ENCODE measurements at places on chromosomes 5 and 9.
A peak's percentile ranks its signal among the peaks of the same experiment; 100 is the strongest.

DNA sequence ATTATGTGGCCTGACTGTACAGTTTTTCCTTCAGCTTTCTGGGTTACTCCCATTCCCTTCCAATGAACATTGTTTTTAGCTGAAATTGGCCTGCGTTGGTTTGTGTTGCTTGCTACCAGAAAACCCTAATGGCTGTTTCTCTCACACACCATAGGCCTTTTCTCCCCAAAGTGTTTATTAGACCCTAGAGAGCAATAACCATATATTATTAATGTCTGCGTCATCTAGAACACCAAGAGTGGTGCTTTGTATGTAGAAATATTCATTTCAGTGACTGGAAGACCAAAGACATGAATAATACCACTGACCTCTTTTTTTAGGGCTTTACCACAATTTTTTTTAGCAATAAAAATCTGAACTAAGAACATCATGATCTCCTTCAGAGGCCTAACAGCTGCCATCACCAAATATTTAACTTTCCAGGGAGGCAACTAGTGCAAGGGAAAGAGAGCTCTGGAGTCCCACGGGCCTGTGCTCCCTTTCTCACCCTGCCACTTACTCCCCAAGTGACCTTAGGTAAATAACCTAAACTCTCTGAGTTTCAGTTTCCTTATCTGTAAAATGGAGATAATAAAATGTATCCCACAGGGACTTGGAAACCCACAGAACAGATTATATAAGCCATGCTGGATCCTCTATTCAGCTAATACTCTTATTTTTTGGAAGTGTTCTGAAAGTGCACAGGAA, 201.9 kb upstream of the ISL1 start:
- no peak overlapping the region for H3K27ac ChIP-seq
- H3K36me3 ChIP-seq = no peaks in the 10 kb centered on the region
- no peak overlapping the region for H3K4me3 ChIP-seq
- peaks cover 14% of the 10 kb centered on the region for H3K4me1 ChIP-seq
- DNase-seq = no peak
- peaks cover 11% of the 10 kb centered on the region for H3K27me3 ChIP-seq

- no peaks in the 10 kb centered on the region for H3K36me3 ChIP-seq
- H3K4me3 ChIP-seq = peak overlapping the region; percentile 98
- H3K27me3 ChIP-seq = peaks cover 21% of the 10 kb centered on the region
- H3K4me1 ChIP-seq = peaks cover 25% of the 10 kb centered on the region
- DNase-seq = peak; percentile 91
- no peak overlapping the region for H3K27ac ChIP-seq
Observed at GRCh38 chr5:116576053-116576713, 1.6 kb upstream of the SEMA6A start.

GRCh38 chr5:141707510-141707909, 25.5 kb upstream of the ARAP3 start:
- no peak for DNase-seq
- H3K4me1 ChIP-seq = peaks cover 12% of the 10 kb centered on the region
- no peak overlapping the region for H3K27ac ChIP-seq
- no peak overlapping the region for H3K4me3 ChIP-seq

DNA sequence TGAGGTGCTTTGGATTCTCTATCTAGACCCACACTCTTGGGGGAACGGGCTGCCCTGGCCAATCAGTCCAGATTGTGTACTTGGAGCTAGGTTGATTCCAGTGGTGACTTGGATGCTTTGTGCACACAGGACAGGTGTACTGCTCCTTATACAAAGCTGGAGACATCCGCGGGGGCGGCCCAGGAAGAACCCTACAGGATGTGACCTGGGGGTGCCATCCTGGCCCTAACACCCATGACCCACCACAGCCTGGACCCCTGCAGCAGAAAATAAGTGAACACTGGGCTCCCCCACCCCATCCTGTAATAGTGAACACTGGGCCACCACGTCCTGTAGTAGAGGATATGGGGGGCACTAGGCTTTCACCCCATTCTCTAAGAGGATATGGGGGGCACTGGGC, 12.1 kb upstream of the PLEKHG4B start:
- H3K4me1 ChIP-seq = peaks cover 47% of the 10 kb centered on the region
- H3K36me3 ChIP-seq = no peaks in the 10 kb centered on the region
- no peak for DNase-seq
- no peak overlapping the region for H3K27ac ChIP-seq
- peaks cover 58% of the 10 kb centered on the region for H3K27me3 ChIP-seq
- no peak overlapping the region for H3K4me3 ChIP-seq

DNA sequence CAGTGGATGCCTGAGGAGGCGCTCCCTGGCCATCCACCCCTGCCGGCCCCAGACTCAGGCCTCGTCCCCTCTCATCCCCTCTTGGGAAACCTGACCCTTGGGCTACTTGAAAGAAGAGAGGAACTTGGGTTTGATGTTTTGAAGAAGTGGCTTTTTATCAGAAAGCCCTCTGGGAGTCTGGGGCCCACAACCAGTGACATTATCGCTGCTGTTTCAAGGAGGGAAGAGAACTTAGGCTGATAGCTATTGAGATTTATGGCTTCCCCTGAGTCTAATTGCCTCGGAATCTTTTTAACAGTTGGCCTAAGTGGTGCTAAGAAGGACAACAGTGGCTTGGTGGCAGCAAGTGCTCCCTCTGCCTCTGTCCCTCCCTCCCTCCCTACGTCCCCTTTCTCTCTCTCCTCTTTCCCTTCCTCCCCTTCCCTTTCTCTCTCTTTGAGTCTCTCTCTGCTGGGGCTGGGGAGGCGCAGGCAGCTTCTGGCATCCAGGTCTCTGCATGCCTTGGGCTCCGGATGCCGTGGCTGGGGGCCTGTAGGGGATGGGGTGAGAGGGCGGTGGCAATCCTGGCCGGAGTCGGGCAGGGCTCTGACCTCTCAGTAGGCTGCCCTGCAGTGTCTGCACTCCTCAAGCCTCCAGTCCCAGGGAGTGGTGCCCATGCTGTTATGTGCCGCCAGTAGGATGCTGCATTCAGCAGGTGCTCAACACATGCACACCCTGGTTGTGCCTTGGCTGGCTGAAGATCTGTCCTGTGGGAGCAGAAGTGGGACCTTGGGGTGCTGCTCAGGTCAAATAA, 49.6 kb upstream of the RXRA start:
- DNase-seq = peak; percentile 54
- peak overlapping the region; percentile 40 for H3K27ac ChIP-seq
- peak overlapping the region; percentile 25 for H3K4me3 ChIP-seq
- H3K4me1 ChIP-seq = peaks cover 34% of the 10 kb centered on the region

GRCh38 chr9:95874303-95874988, 1.0 kb upstream of the ERCC6L2 start:
- H3K4me1 ChIP-seq = peaks cover 15% of the 10 kb centered on the region
- H3K4me3 ChIP-seq = no peak overlapping the region
- peaks cover 52% of the 10 kb centered on the region for H3K36me3 ChIP-seq
- no peak overlapping the region for H3K27ac ChIP-seq
- H3K27me3 ChIP-seq = no peaks in the 10 kb centered on the region

DNA sequence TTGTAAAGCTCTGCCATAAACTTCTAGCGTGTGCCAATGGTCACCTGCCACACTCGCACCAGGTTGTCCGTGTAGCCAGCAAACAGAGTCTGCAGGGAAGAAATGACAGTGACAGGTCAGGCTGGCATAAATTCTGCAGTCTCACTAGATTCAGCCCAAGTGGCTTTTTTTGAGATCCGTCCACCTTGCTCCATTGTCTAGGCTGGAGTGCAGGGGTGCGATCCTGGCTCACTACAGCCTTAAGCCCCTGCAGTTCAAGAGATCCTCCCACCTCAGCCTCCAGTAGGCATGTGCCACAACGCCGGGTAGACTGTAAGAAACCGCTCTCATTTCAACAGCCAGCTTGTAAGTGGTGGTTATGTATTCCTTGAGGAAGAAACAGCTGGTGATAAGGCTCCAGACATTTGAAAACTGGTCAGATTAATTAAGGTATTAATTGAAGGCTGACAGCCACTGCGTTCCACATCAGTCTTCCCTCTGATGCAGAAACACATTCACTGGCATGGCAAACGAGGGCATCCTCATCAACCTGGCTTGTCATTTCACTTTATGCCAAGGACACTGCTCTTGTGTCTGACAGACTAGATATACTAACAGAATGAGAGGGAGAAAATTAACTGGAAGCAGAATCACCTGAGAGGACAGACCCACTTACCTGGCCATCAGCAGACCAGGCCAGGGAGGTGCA, 6.6 kb downstream of the RACK1 start:
- peaks cover 26% of the 10 kb centered on the region for H3K4me1 ChIP-seq
- H3K36me3 ChIP-seq = peaks cover 63% of the 10 kb centered on the region
- H3K27ac ChIP-seq = peak overlapping the region; percentile 78
- H3K4me3 ChIP-seq = no peak overlapping the region

DNA sequence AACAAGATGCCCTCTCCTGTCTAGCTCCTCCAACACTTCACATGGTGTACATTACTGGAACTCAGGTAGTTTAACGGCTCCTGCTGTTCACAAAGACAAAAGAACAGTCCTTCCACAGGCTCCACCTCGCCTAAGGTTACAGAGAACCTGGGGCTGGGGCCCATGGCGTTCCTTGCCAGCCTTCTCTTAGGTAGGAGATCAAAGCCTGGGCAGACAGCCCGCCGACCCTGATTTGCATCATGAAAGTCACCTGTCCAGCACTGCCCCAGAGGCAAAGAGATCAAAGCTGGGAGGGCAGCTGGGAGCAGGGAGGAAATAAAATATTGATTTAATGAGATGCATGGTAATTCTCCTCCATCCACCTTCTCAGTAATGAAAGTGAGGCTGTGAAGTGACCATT, 115.0 kb upstream of the SLIT3 start:
- H3K27me3 ChIP-seq = peaks cover 3% of the 10 kb centered on the region
- H3K27ac ChIP-seq = no peak overlapping the region
- H3K36me3 ChIP-seq = no peaks in the 10 kb centered on the region
- no peak for DNase-seq

All from nephron progenitor cell (in vitro differentiated cells).